ENCODE measurements at places on chromosomes 11 and 22. TPM values are rescaled to one million over a fixed set of nuclear protein-coding genes. Genes with fewer than 3 reads are reported as not detected.

- no peak for DNase-seq
Measured at GRCh38 chr22:47591016-47591415, 828.6 kb downstream of the TBC1D22A start.

GRCh38 chr22:33555814-33556522 lies 364.3 kb downstream of the LARGE1 start:
- DNase-seq: no peak

- no peak for DNase-seq
Measured at GRCh38 chr11:44590769-44591168, 25.3 kb downstream of the CD82 start.

DNA sequence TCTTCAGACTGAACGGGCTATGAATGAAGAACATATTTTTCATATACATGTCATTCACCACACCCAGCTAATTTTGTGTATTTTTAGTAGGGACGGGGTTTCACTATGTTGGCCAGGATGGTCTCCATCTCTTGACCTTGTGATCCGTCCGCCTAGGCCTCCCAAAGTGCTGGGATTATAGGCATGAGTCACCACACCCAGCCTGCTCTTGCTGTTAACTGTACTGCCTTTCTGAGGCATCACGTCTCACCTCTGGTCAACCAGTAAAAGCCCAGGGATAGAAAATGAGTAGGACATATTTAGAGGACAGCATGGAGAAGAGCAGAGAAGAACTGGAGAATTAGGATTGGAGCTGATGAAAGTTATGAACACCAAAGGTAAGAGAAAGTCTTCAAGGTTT lies 55.6 kb downstream of the APOL3 start:
- no peak for DNase-seq

GRCh38 chr11:74932169-74932568 lies 16.7 kb downstream of the XRRA1 start:
- DNase-seq: peak; percentile 20

GRCh38 chr11:86341382-86341781 lies 33.3 kb upstream of the CCDC81 start:
- DNase-seq: no peak

DNA sequence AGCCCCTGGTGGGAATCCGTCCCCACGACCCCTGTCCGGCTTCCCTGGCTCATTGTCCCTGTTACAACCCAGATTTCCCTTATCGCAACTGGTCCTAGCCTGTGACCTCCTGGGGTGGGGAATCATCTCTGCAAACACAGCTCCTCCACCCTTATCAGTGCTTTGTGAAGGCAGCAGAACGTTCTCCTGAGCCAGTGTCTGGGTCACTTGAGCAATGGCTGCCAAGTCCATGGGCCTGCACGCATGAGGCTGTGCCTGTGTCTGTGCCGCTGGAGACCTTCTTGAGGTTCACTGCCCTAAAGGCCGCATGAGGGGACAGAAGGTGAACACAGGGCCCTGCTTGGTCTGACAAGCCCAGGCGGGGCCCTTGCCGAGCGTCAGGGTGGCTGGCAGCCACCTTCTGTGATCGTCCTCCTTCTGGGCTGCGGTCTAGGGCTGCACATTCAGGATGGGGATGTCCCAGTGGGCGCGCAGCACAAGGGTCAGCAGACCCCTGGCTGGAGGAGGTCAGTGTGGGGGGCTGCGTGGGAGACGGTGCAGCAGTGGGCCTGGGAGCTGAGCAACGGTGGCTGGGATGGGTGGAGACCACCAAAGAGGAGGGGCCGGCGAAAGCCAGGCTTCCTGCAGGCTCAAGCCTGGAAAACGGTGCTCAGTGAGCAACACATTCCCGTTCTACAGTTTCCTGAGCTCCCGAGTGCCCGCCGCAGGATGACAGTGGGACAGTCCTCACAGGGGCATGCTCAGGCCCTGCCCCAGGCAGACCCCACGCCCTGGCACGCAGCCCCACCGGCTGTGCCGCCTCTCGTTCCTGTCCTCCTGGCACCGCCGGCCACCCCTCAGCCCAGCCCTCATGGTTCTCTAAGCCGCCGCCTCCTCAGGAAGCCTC lies 74.1 kb downstream of the CDKN1C start:
- no peak for DNase-seq

- DNase-seq: peak; percentile 29
Measured at GRCh38 chr11:57325735-57326048, 940 bp upstream of the TNKS1BP1 start.

- peak; percentile 72 for DNase-seq
Measured at GRCh38 chr11:46389450-46390330, 1.9 kb downstream of the CHRM4 start.

DNA sequence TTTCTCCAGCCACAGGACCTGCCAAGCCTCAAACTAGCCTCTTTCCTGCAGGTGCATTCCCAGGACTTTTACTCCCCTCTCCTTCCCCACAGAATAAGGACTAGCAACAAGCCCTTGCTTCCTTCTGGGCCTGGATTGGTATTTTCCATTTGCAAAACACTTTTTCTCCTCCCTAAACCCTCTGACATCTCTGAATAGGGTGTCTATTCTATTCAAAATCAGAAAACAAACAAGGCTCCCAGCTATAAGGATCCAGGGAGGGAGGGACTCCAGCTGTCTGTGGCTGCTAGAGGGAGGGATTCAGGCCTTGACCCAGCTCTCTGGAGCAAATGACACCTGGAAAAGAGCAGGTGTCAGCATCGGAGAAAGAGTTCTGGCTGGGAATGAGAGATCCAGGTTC lies 168.5 kb upstream of the BDNF start:
- DNase-seq: no peak

- no peak for DNase-seq
Measured at GRCh38 chr11:8867931-8868631, 42.9 kb upstream of the AKIP1 start.

GRCh38 chr11:32101791-32102190 lies 10.9 kb downstream of the RCN1 start:
- DNase-seq: no peak

DNA sequence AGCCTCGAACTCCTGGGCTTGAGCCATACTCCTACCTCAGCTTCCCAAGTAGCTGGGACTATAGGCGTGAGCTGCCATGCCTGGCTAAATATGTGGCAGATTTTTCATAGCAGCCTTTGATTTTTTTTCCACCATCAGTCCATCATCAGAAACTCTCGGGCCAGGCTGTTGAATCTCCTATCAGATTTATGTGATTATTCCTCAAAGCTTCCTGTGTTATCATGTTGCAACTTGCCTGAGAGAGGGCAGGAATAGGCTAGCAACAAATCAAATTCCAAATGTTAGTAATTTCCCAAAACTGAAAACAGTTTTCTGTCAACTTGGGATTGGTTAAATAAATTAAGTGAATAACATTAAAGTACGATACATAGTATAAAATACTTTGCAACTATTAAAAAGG lies 3.4 kb downstream of the LRRC51 start:
- DNase-seq: no peak

- no peak for DNase-seq
Measured at GRCh38 chr11:112971195-112971594, 10.0 kb downstream of the NCAM1 start.

GRCh38 chr22:21074102-21074715 lies 28.5 kb downstream of the LRRC74B start:
- peak; percentile 55 for DNase-seq

DNA sequence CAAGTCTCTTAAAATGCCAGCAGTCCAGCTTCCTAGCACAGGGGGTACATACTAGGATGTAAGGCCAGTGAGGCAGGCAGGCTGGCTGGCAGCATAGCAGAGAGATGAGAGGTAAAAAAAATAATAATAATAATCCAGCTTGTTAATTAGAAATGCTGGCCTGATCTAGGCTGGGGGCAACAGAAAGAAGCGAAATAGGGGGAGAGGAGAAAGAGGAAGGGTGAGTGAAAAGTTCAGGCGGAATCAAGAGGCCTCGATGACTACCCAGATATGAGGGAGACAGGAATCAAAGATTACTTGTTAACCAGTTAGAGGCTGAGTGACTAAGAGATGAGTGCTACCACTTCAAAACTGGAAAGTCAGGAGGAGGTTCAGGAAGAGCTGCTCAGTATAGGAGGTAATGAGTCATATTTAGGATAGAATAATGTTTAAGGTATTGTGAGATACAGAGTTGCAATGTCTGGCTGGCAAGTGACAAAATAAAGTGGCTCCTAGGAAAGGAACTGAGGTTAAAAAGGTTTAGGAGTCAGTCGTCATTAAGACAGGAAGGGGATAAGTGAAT lies 2.8 kb downstream of the ALKBH8 start:
- peak; percentile 41 for DNase-seq

- no peak for DNase-seq
Measured at GRCh38 chr11:77147668-77148321, 19.7 kb downstream of the MYO7A start.

DNA sequence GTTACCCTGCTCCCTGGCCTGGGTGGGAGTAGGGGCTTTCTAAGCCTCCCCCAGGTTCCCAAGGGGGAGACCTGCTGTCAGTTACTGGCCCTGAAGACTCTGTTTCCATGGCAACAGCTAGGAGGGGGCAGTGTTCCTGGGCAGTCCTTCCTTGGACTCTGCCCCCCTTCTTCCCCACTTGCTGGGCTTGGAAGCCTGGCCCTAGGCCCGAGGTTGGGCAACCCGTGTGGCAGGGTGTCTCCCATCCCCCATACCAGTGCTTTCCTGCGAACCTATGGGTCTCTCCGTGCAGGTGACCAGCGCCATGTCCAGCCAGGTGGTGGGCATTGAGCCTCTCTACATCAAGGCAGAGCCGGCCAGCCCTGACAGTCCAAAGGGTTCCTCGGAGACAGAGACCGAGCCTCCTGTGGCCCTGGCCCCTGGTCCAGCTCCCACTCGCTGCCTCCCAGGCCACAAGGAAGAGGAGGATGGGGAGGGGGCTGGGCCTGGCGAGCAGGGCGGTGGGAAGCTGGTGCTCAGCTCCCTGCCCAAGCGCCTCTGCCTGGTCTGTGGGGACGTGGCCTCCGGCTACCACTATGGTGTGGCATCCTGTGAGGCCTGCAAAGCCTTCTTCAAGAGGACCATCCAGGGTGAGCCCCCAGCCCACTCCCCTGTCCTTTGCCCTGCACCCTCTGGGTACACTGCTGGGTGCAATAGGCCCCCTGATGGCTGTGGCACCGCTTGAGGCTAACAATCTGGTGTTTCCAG lies 1.7 kb downstream of the ESRRA start:
- no peak for DNase-seq

- DNase-seq: no peak
Measured at GRCh38 chr11:96333191-96333719, 9.7 kb downstream of the MAML2 start.

DNA sequence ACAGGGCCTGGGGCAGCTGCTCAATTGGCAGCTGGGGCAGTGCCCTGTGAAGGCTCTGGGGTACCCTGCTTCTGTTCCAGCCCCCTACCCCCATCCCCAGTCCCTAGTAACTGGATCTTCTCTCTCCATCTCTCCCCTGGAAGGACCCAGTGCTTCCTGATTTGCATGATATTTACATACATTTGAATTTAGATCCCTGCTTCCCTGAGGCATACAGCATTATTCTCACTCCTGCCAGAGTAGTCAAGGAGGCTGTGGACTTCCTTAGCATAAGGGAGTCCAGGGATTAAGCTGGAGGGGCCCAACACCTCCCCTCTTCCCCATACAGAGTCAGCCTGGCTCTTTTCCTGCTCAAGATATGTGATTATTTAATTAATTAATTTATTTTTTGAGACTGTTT lies 24.7 kb downstream of the TEF start:
- DNase-seq: no peak

DNA sequence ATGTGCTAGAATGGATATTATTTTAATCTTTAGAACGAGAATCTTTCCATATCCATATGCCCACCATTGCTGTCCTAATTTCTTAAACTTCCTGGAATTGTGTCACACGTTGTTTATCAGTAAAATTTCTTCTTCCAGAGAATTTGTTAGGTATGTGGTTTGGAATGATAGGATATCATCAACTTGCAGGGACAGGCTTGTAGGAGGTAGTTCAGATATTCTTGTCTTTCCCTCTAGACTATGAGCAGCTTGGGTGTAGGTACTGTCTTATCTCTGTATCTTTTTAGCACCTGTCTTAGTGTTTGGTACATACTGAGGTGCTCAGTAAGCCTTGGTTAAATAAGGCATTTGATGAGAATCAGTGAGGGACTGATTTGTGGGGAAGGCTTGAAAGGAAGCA lies 3.4 kb downstream of the CTNND1 start:
- no peak for DNase-seq

DNA sequence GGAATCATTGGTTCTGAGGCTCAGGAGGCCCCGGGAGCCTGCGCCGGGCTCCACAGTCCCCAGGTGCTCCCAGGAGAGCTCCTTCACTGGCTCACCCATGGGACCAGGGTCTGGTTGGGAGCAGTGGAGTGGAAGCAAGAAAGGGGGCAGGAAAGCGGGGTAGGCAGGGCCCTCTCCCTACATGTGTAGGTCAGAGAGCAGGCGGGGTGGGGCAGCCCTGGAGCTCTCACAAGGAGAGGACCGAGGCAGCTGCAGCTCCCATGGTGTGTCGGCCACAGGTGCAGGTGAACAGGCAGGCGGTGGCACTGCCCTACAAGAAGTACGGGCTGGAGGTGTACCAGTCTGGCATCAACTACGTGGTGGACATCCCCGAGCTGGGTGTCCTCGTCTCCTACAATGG lies 28.3 kb downstream of the MUC2 start:
- DNase-seq: no peak

- no peak for DNase-seq
Measured at GRCh38 chr22:28369854-28370253, 309.8 kb downstream of the TTC28 start.

GRCh38 chr11:76167590-76167989 lies 38.7 kb downstream of the WNT11 start:
- no peak for DNase-seq

DNA sequence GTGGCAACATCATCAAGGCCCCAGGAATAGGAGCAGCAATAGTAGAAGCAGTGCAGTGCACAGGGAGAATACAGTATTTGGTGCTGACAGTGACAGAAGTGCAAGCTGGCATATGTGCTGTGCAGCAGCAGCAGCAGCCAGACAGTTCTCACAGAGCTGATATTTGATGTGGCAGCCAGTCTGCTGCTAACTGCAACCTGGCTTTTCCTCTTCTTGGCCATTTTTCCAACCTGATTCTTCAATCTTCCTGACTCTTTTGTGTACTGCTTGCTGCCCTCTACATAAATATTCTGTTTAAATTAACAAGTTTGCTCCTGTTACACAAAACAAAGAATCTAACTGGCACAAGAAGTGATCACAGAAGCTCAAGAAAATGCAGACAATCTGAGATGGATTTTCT lies 102.0 kb downstream of the CASP12 start:
- DNase-seq: no peak

The PRAME gene
- total RNA-seq: 1.9 TPM

The ABTB2 gene
- total RNA-seq: 3.2 TPM

The CCDC73 gene
- total RNA-seq: not detected

The ZP1 gene
- 1.5 TPM for total RNA-seq

The RTN4RL2 gene
- total RNA-seq: 0.64 TPM

The SPI1 gene
- total RNA-seq: not detected

The ART1 gene
- not detected for total RNA-seq

The MUC2 gene
- not detected for total RNA-seq

The OR51B5 gene
- 31.4 TPM for total RNA-seq

The KCNQ1 gene
- not detected for total RNA-seq

The OR5A1 gene
- total RNA-seq: not detected

The SERPIND1 gene
- total RNA-seq: not detected

The PARVB gene
- total RNA-seq: 28.3 TPM

The GGT5 gene
- not detected for total RNA-seq

The NFAM1 gene
- total RNA-seq: not detected

The TRIM51 gene
- total RNA-seq: not detected

The RHBDD3 gene
- total RNA-seq: 13.6 TPM

All from H4 (cell line).